Heart left ventricle (tissue), 16 donors: ENCODE measurements at places on chromosomes 7 and 10. TPM values are rescaled to one million over a fixed set of nuclear protein-coding genes. Genes with fewer than 3 reads are reported as not detected.

FZD8 gene
- total RNA-seq = 15.3 TPM

GRCh38 chr7:102205915-102206314 lies 80.8 kb upstream of the SH2B2 start:
- H3K27me3 ChIP-seq = no peaks in the 10 kb centered on the region
- no peak for DNase-seq
- H3K4me1 ChIP-seq = no peaks in the 10 kb centered on the region
- no peak overlapping the region for H3K27ac ChIP-seq
- peaks cover 99% of the 10 kb centered on the region for H3K36me3 ChIP-seq

- H3K4me1 ChIP-seq = no peaks in the 10 kb centered on the region
- H3K36me3 ChIP-seq = no peaks in the 10 kb centered on the region
- DNase-seq = no peak
- no peak overlapping the region for H3K27ac ChIP-seq
- H3K4me3 ChIP-seq = no peak overlapping the region
- H3K27me3 ChIP-seq = no peaks in the 10 kb centered on the region
Observed at GRCh38 chr10:132176623-132177500, 9.9 kb upstream of the DPYSL4 start.

ACBD7 gene
- not detected for total RNA-seq

A1CF gene
- not detected for total RNA-seq

WDFY4 gene
- total RNA-seq = 4.5 TPM

DNA sequence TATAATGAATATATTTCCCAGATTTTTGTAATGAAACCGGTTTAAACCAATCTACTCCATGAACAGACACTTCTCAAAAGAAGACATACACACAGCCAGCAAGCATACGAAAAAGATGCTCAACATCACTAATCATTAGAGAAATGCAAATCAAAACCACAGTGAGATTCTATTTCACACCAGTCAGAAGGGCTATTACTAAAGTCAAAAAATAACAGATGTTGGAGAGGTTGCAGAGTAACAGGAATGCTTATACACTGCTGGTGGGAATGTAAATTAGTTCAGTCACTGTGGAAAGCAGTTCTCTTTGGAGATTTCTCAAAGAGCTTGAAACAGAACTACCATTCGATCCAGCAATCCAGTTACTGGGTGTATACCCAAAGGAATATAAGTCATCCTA lies 240.7 kb downstream of the TSPAN12 start:
- no peaks in the 10 kb centered on the region for H3K27me3 ChIP-seq
- H3K4me3 ChIP-seq = no peak overlapping the region
- H3K36me3 ChIP-seq = no peaks in the 10 kb centered on the region
- H3K4me1 ChIP-seq = no peaks in the 10 kb centered on the region
- DNase-seq = no peak

ACBD5 gene
- 48.9 TPM for total RNA-seq

DNA sequence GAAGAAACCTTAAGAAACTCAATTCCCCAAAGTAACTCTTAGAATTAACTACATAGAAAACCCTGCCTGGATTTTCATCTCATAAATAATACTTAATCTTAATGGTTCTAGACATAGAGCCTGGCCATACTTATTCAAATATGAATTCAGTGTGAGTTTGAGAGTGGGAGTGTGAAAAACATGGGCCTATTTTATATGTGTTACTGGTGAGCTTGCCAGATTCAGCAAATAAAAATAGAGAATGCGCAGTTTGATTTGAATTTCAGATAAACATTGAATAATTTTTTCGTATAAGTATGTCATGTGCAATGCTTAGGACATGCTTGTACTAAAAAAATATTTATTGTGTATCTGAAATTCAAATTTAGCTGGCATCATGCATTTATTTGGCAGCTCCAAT lies 473.9 kb upstream of the FZD8 start:
- H3K36me3 ChIP-seq = no peaks in the 10 kb centered on the region
- no peak overlapping the region for H3K4me3 ChIP-seq
- H3K27ac ChIP-seq = no peak overlapping the region
- no peak for DNase-seq
- peaks cover 18% of the 10 kb centered on the region for H3K4me1 ChIP-seq
- no peaks in the 10 kb centered on the region for H3K27me3 ChIP-seq

SEMA3A gene
- 1.4 TPM for total RNA-seq

GRCh38 chr10:132407243-132407746 lies 10.3 kb downstream of the PWWP2B start:
- H3K36me3 ChIP-seq = peaks cover 5% of the 10 kb centered on the region
- no peaks in the 10 kb centered on the region for H3K27me3 ChIP-seq
- peak; percentile 85 for DNase-seq
- H3K4me1 ChIP-seq = peaks cover 37% of the 10 kb centered on the region

DNA sequence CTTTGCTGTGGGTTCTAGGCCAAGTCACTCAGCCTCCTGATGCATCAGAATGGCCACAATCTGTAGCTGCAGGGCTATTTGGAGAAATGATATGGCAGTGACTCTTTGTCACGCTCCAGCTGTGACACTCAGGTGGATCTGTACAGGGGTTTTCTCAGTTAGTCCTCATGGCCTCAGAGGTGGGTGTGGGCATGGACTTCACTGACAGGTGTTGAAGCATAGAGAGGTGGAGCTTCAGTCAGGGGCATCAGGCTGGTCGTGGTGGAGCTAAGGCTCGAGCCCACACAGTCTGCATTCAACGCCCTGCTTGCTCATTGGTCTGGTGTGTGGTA lies 21.2 kb downstream of the PALD1 start:
- no peak for DNase-seq
- no peaks in the 10 kb centered on the region for H3K27me3 ChIP-seq
- peaks cover 55% of the 10 kb centered on the region for H3K4me1 ChIP-seq
- H3K27ac ChIP-seq = peak overlapping the region; percentile 30
- no peak overlapping the region for H3K4me3 ChIP-seq

TRPV5 gene
- total RNA-seq = not detected

DNA sequence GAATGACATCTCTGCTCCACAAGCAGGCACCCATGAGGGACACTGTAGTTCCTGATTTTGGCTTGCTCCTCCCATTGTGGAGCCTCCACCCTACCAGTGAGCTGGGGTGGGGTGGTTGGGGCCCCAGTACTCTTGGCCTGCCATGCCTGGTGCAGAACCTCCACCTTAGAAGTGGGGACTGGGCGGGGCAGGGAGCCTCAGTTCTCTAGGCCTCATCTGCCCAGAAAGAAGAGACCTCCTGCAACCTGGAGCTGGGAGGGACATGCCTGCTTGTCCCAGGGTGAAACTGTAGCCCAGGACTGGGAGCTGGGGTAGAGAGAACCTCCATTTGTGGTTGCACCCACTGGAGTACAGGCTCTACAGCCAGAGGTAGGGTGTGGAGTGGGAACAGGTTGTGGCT lies 14.4 kb downstream of the RAMP3 start:
- no peaks in the 10 kb centered on the region for H3K27me3 ChIP-seq
- peak; percentile 51 for DNase-seq
- H3K4me1 ChIP-seq = no peaks in the 10 kb centered on the region
- H3K4me3 ChIP-seq = no peak overlapping the region
- H3K36me3 ChIP-seq = no peaks in the 10 kb centered on the region
- no peak overlapping the region for H3K27ac ChIP-seq

MNX1 gene
- total RNA-seq = not detected

DNA sequence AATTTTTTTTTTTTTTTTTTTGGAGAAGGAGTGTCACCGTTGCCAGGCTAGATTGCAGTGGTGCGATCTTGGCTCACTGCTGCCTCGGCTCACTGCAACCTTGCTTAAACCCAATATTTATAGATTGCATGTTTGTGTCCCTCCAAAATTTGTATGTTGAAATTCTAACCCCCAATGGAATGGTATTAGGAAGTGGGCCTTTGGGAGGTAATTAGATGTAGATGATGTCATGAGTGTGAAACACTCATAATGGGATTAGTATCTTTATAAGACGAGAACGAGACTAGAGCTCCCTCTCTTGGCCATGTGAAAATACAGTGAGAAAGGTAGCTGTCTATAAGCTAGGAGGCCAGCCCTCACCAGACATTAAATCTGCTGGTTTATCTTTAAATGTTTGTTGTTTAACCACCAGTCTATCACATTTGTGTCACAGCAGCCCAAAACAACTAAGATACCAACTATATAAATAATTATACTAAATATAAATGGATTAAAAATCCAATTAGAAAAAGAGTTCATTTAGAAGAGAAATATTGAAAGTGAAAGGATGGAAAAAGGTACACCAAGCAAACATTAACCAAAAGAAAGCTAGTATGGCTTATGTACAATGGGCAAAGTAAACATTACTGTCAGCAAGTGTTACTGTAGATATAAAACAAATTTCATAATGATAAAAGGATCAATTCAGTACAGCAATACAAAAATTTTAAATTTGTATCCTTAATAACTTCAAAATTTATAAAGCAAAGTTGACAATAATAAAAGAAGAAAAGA lies 9.3 kb downstream of the TCAF1 start:
- no peak overlapping the region for H3K4me3 ChIP-seq
- no peaks in the 10 kb centered on the region for H3K36me3 ChIP-seq
- no peak overlapping the region for H3K27ac ChIP-seq
- no peak for DNase-seq
- no peaks in the 10 kb centered on the region for H3K4me1 ChIP-seq

GRCh38 chr10:109253306-109253705 lies 670.0 kb downstream of the XPNPEP1 start:
- no peaks in the 10 kb centered on the region for H3K36me3 ChIP-seq
- H3K4me1 ChIP-seq = no peaks in the 10 kb centered on the region
- H3K27me3 ChIP-seq = no peaks in the 10 kb centered on the region
- H3K4me3 ChIP-seq = no peak overlapping the region
- no peak for DNase-seq

- no peak overlapping the region for H3K4me3 ChIP-seq
- H3K27me3 ChIP-seq = no peaks in the 10 kb centered on the region
- H3K27ac ChIP-seq = no peak overlapping the region
- no peak for DNase-seq
- no peaks in the 10 kb centered on the region for H3K4me1 ChIP-seq
Observed at GRCh38 chr7:46253520-46253919, 332.4 kb upstream of the IGFBP3 start.

- no peak overlapping the region for H3K4me3 ChIP-seq
- H3K27ac ChIP-seq = no peak overlapping the region
- H3K36me3 ChIP-seq = no peaks in the 10 kb centered on the region
- H3K4me1 ChIP-seq = no peaks in the 10 kb centered on the region
- DNase-seq = no peak
Observed at GRCh38 chr7:128115821-128116723, 84.8 kb upstream of the LRRC4 start.

DNA sequence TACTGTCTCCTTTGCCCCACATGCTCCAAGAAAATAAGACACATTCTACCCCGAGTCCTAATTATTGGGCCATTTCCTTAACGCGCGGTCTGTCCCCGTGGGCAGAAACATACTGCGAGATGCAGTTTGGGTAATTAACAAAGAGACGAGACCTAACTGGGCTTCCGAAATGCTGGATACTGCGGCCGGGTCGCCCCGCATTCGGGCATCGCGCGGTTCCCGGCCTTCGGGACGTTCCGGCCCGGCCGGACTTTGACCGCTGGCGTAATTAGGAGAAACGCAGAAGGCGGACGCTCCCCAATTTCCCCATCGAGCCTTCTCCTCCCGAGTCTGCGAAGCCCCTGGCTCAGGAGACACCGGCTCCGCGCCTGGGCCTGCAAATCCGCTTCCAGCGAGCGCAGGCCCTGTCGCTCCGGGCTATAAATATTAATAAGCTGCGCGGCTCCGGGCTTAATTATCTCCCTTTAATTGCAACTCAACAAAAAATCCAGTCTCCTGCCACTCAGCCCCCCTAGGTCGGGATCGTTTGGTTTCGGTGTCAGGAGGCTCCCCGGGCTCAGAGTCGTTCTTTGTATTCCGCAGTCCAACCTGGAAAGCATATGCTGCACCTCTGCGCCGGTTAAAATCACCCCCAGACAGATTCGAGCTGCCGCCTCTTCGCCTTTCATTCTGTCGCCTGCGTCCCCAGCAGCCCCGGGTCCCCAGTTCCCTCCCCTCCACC lies 131.5 kb downstream of the SPAG6 start:
- no peak overlapping the region for H3K27ac ChIP-seq
- no peak for DNase-seq
- peaks cover 55% of the 10 kb centered on the region for H3K27me3 ChIP-seq
- peak overlapping the region; percentile 38 for H3K4me3 ChIP-seq
- H3K4me1 ChIP-seq = peaks cover 22% of the 10 kb centered on the region
- no peaks in the 10 kb centered on the region for H3K36me3 ChIP-seq

DNA sequence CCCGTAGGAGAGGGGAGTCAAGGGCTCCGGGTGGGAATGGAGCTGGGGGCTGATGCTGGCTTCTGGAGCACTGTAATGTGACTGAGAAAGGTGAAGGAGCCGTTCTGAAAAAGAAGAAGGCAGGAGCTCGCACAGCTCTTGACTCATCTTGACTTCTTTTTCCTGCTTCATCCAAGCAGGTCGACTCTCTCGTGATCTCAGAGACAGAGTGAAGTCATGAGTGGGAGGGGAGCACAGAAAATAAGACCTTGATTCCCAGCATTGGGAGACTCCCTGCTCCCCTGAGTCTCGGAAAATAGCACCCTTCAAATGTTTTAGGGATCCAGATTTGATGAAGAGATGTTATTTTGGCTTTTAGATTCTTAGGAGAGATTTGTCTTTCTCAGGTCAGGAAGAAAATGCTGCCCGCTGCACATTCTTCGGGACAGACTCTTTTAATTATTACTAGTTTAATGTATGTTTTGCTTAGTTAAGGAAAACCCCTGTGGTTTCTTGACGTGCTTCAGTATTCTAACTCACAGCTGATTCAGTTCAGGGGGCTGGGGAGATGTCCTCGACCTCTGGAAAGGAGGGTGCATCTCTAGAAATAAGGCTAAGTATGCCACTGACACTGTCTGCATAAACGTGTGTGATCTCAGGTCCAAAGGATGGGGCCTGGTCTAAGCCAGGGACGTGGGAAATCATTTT lies 34.1 kb downstream of the EGFR start:
- no peaks in the 10 kb centered on the region for H3K27me3 ChIP-seq
- no peak for DNase-seq
- no peaks in the 10 kb centered on the region for H3K36me3 ChIP-seq

GRCh38 chr10:103928784-103929183 lies 10.8 kb upstream of the STN1 start:
- peaks cover 3% of the 10 kb centered on the region for H3K4me1 ChIP-seq

TMEM196 gene
- total RNA-seq = not detected

GRCh38 chr7:5586279-5586962 lies 162.8 kb upstream of the TNRC18 start:
- H3K4me1 ChIP-seq = peaks cover 5% of the 10 kb centered on the region
- no peaks in the 10 kb centered on the region for H3K27me3 ChIP-seq
- H3K36me3 ChIP-seq = no peaks in the 10 kb centered on the region

DNA sequence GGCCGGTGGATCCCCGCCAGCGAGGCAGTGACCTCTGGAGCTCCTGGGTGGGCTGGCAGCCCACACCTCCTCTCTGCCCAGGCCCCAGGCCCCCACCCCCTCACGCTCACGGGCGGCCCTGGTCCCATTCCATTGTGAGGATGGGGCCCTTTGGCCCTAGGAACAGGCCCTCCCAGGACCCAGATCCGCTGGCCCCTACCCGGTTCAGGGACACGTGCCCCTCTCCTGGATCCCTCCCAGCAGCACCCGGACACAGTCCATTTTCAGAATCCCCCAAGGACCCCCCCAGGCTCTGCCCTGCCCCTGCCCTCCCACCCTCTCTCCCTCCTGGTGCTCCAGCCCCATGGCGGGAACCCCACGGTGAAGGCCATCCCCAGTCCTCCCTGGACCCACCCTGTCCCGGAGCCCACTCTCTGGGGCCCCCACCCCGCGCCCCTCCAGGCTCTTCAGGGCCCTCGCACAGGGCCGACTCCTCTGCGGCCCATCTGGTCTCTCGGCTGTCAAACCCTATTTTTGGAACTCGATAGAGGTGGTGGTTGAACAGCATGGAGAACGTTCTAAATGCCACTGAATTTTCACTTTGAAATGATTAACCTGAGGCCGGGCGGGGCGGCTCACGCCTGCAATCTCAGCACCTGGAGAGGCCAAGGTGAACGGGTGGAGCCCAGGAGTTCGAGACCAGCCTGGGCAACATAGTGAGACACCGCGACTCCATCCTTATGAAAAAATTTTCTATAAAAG lies 8.1 kb downstream of the ADAP1 start:
- peaks cover 5% of the 10 kb centered on the region for H3K27me3 ChIP-seq
- peak; percentile 5 for DNase-seq
- H3K4me3 ChIP-seq = no peak overlapping the region
- no peaks in the 10 kb centered on the region for H3K4me1 ChIP-seq
